ENCODE measurements at places on chromosomes 16 and 17.

- no peak for DNase-seq
These were observed 10.6 kb upstream of the SMG1 start for GRCh38 chr16:18936727-18937340.

DNA sequence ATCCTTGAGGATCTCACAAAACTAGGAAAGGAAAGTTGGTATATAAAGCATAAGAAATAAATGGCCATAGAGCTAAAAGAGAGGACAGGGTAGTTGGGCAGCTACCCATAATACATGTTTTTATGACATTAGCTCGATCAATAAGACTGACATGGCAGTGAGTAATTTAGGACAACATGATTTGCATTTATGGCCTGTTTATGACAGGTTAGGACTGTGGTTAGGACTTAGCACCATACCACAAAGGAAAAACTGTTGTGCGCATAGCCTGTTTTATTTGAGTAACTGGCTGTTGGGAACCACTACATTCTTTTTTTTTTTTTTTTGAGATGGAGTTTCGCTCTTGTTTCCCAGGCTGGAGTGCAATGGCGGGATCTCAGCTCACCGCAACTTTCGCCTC lies 18.0 kb upstream of the TRIM37 start:
- DNase-seq = no peak

- DNase-seq = no peak
These were observed 19.2 kb upstream of the USP22 start for GRCh38 chr17:21061971-21062526.

GRCh38 chr16:11797957-11798299 lies 870 bp upstream of the ZC3H7A start:
- no peak for DNase-seq

DNA sequence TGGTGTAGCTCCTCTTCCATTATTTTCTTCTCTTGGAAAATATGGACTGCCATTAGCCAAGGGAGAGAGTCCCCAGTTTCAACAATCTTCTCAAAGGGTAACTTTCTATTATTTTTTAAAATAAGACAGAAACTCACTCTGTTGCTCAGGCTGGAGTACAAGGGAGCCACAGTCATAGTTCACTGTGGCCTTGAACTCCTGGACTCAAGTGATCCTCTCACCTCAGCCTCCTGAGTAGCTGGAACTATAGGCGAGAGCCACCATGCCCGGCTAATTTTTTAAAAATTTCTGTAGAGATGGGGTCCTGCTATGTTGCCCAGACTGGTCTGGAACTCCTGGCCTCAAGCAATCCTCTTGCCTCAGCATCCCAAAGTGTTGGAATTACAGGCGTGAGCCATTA lies 13.1 kb downstream of the COG4 start:
- DNase-seq = no peak

DNA sequence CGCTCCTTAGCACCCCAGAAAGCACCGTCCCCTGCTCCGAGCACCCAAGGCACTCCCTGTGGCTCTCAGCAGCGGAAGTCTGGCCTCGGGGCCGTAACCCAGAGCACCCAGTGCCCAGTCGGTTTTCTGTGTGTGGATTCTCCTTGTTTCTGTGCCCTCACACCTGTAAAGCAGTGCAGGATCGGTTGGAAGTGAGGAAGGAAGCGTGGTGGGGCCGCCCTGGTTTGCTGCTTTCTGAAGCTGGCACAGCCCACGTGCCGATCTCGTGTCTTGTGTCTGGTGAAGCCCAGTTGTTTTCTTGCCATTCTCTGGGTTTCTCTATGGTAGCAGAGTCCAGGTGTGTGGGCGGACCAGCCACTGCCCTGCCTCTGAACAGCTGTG lies 3.7 kb downstream of the ACSF3 start:
- no peak for DNase-seq

Measured in NCI-H1694 (cell line).